ENCODE measurements at places on chromosomes 3 and 15.

GRCh38 chr3:194084284-194084683, 51.7 kb upstream of the HES1 start:
- H3K4me3 ChIP-seq = no peak overlapping the region
- H3K36me3 ChIP-seq = no peaks in the 10 kb centered on the region
- H3K27me3 ChIP-seq = peaks cover 17% of the 10 kb centered on the region
- H3K4me1 ChIP-seq = peaks cover 86% of the 10 kb centered on the region
- DNase-seq = no peak

GRCh38 chr15:78394026-78394425, 44.0 kb upstream of the IREB2 start:
- H3K4me3 ChIP-seq = no peak overlapping the region
- H3K27ac ChIP-seq = no peak overlapping the region
- H3K4me1 ChIP-seq = peaks cover 10% of the 10 kb centered on the region
- no peaks in the 10 kb centered on the region for H3K36me3 ChIP-seq
- no peaks in the 10 kb centered on the region for H3K27me3 ChIP-seq
- no peak for DNase-seq

GRCh38 chr3:3165241-3165640, 14.2 kb downstream of the CRBN start:
- no peak overlapping the region for H3K4me3 ChIP-seq
- H3K27ac ChIP-seq = no peak overlapping the region
- no peaks in the 10 kb centered on the region for H3K27me3 ChIP-seq
- DNase-seq = no peak

GRCh38 chr3:115602194-115602593, 21.1 kb upstream of the GAP43 start:
- no peaks in the 10 kb centered on the region for H3K36me3 ChIP-seq
- no peak for DNase-seq
- no peak overlapping the region for H3K27ac ChIP-seq

GRCh38 chr3:157460253-157460652, 23.6 kb downstream of the PTX3 start:
- DNase-seq = no peak
- H3K4me1 ChIP-seq = no peaks in the 10 kb centered on the region
- no peak overlapping the region for H3K27ac ChIP-seq
- H3K4me3 ChIP-seq = no peak overlapping the region
- H3K27me3 ChIP-seq = no peaks in the 10 kb centered on the region

GRCh38 chr15:38691377-38691776, 126.8 kb upstream of the RASGRP1 start:
- H3K27me3 ChIP-seq = no peaks in the 10 kb centered on the region
- no peak overlapping the region for H3K27ac ChIP-seq
- H3K36me3 ChIP-seq = no peaks in the 10 kb centered on the region
- no peak overlapping the region for H3K4me3 ChIP-seq
